Activated CD4-positive, alpha-beta T cell treated with anti-CD3 and anti-CD28 coated beads, Interleukin-2, amount 50 U/mL, for 1 hour (primary cell): ENCODE measurements at places on chromosomes 13 and 19.
A peak's percentile ranks its signal among the peaks of the same experiment; 100 is the strongest.

- no peak for DNase-seq
These were observed 3.3 kb upstream of the EPOR start for GRCh38 chr19:11387162-11388034.

- DNase-seq = no peak
These were observed 2.0 kb downstream of the PALM start for GRCh38 chr19:710767-711166.

DNA sequence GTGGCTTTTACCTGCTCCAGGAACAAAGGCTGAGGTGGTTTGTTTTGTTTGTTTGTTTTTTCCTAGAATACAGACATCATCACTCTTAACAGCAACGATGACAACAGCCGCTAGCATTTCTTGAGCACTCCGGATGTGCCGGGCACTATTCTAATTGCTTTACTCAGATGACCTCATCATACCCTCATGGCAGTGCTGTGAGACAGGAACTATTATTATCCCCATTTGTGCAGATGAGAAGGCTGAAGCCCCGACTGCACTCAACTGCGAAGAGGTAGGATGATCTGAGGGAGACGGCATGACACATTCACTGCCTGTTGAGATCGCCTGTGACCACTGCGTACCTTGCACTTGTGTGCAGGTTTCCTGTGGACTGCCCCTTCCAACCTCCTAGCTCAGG is 66.5 kb downstream of the CCDC70 start:
- no peak for DNase-seq

- DNase-seq = no peak
These were observed 17.7 kb downstream of the RFX2 start for GRCh38 chr19:6092329-6093286.

DNA sequence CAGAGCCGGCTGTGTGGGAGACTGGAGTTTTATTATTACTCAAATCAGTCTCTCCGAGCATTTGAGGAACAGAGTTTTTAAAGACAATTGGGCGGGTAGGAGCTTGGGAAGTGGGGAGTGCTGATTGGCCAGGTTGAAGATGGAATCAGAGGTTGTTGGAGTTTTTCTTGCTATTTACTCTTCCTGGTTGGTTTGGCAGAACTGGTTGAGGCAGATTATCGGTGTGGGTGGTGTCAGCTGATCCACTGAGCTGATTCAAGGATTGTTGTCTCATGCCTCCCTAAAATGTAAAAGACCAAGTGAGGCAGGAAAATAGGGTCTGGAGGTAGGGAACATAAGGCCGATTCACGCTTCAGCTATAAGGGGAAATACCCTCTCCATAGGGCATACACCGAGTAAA is 1.3 kb upstream of the TDRD12 start:
- DNase-seq = no peak

GRCh38 chr13:43329702-43330101 is 306.3 kb downstream of the DNAJC15 start:
- DNase-seq = no peak

DNA sequence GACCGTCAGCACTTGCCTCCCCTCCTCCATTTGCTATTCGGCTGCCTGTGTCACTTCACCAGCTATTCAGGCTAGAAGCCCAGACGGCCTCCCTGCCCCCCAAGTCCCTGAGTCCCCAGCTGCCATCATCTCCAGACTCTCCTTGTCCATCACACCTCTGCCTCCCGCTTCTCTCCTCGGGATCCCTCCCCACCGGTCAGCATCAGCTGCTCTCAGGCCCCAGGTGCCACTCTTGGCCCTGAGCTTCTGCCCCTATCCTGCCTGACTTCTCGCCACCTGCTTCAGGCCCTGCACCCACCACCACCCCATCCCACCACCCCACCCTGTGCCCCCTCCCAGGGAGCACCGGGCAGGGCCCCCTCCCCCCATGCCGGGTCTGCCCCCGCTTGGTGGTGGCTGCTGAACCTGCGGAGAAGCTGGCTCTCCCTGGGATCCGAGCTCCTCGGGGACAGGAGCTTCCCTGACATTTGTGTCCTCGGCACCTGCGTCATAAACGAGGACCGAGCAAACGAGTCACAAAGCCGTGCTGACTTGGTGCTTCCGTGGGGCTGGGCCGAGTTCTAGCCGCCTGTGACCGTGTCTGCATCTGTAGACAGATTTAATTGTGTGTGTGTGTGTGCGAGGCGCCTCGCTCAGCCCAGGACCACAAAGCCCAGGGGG is 70.3 kb upstream of the MCF2L start:
- DNase-seq = no peak

- no peak for DNase-seq
These were observed 759 bp downstream of the RB1 start for GRCh38 chr13:48304143-48304876.

GRCh38 chr19:4081441-4082129 is 14.9 kb upstream of the ZBTB7A start:
- DNase-seq = no peak

- DNase-seq = no peak
These were observed 14.7 kb downstream of the DNASE2 start for GRCh38 chr19:12866416-12867119.

GRCh38 chr19:15453906-15454860 is 4.4 kb upstream of the WIZ start:
- no peak for DNase-seq

GRCh38 chr13:49651570-49652354 is 23.5 kb downstream of the ARL11 start:
- DNase-seq = no peak

- DNase-seq = no peak
These were observed 101.7 kb upstream of the MCF2L start for GRCh38 chr13:112867301-112867711.

DNA sequence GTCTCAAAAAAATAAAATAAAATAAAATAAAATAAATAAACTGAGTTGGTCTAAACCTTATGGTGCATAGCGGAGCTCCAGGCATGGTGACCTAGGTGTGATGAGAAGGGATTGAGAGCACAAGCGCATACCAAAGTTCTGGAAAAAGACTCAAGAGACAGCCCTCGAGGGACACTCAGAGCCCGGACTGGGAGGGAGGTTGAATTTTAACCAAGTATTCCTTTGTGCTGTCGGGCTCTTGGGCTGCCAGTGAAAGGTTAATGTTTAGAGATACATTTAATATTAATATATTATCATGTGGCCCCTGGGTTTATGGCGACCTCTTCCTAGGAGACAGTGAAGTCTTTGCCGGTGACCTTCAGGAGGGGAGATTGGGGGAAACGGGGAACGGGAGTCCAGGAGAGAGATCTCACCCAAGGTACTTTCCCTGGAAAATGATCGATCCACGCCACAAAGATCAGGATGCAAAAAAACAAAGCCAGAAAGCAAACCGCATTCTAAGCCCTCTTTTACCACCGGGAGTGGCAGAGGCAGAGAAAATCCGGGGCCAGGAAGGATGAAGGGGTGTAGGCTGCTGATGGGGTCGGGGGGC is 1.6 kb downstream of the FUT6 start:
- no peak for DNase-seq

DNA sequence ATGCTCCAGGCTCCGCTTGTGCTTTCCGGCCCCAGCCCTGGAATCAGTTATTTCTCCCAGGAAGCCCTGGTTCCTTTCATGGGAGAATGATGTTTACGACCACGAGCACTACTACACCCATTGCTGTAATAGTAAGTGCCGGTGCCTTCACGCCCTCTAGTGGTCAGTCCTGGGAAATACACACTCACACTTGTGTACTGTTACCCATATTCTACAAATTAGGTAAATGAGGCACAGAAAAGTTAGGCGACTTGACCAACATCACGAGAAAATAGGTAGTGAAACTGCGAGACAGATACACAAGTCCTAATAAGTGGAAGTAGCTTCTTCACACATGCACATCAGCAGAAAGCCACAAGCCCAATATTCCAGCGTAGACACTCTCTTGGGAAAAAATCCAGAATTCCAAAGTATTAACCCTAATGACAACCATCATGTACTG is 21.7 kb downstream of the CEACAM21 start:
- DNase-seq = peak; percentile 70

GRCh38 chr13:67048821-67049150 is 181.3 kb downstream of the PCDH9 start:
- DNase-seq = no peak

GRCh38 chr19:18167975-18168645 is 5.5 kb upstream of the IFI30 start:
- peak; percentile 57 for DNase-seq

- DNase-seq = no peak
These were observed 105.6 kb downstream of the SPRY2 start for GRCh38 chr13:80235166-80235966.

DNA sequence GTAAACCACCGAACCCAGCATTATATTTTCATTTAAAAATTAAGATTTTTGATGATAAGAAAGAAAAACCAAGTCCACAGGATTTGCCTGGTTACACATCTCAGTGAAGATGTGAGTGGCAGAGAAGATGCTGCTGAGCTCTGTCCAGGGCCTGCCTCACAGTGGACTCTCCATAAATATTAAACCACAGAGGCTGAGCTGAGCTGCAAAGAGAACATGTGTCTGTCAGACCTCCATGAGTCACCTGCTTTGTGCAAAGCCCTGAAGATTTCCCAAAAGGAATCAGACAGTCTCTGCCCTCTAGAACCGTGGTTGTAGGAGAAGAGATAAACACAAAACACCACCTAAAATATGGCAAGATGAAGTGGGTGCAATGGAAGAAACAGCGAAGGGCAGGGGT is 127.2 kb upstream of the TSC22D1 start:
- no peak for DNase-seq

DNA sequence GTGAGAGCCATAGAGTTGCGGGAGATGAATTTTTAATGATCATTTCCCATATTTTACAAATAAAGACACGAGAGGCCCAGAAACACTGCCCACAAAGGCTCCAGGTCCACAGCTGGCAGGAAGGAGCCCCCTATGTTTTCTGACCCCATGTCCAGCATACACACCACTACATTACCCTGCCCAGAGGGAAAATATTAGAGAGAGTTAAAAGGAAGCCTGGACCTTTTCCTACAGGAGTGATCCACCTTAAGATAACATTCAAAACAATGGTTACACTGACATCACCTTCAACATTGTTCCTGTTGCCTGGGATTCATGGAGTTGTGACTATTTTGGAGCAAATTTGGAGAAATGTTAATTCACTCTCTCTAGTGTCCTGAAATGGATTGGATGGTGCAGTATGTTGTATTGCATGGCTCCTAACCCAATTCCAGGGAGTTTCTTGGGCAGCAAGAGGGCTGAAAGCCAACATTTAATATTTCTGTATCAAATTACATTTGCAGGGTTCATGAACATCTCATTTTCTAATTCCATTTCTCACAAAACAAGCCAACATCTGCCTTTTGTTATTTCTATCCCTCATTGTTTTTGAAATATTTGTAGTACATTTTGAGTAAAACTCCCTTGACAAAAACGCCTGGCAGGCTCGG is 172.5 kb downstream of the DLEU7 start:
- DNase-seq = no peak

GRCh38 chr19:30540761-30541160 is 168.6 kb downstream of the ZNF536 start:
- no peak for DNase-seq

GRCh38 chr19:51121257-51121656 is 3.4 kb upstream of the SIGLEC9 start:
- DNase-seq = no peak

DNA sequence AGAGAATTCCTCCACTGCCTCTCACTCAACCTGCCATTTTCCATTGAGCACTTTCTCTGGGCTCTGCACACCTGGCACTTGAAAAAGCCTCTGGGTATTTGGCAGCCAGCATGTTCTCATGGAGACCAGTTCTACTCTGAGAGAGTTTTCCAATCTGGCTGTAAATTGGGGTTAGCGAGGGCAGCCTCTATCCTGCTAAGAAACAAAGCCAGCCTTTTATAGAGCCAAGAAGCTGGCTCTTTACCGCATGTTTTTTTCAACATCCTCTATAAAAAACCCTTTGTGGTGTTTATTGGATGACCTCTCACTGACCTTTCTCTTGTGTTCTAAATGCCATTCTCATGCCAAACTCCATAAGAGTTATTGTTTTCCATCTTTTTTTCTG is 52.6 kb upstream of the RCBTB2 start:
- DNase-seq = no peak

- no peak for DNase-seq
These were observed 1052.8 kb upstream of the SPRY2 start for GRCh38 chr13:81393721-81394120.

- peak; percentile 22 for DNase-seq
These were observed 8.1 kb upstream of the ADGRE2 start for GRCh38 chr19:14786421-14786851.

DNA sequence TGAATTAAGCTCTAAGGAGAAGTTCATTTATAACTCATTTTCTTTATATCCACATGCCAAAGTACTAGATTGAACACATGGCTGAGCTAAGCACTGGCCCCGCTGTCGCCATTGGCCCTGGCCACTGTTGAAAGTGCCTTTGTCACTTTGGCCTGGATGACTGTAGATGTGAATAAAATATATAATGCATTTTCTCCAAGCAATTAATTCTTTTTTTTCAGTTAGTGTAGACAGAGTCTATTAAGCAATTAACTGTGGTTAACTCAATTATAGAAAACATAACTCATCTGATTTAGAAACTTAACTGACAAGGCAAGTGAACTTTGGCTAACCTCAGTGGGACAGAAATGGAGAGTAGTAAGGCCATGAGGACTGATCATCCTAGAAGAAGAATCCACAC is 965.6 kb downstream of the EFNB2 start:
- no peak for DNase-seq

GRCh38 chr13:29185926-29186325 is 365.8 kb downstream of the MTUS2 start:
- no peak for DNase-seq

DNA sequence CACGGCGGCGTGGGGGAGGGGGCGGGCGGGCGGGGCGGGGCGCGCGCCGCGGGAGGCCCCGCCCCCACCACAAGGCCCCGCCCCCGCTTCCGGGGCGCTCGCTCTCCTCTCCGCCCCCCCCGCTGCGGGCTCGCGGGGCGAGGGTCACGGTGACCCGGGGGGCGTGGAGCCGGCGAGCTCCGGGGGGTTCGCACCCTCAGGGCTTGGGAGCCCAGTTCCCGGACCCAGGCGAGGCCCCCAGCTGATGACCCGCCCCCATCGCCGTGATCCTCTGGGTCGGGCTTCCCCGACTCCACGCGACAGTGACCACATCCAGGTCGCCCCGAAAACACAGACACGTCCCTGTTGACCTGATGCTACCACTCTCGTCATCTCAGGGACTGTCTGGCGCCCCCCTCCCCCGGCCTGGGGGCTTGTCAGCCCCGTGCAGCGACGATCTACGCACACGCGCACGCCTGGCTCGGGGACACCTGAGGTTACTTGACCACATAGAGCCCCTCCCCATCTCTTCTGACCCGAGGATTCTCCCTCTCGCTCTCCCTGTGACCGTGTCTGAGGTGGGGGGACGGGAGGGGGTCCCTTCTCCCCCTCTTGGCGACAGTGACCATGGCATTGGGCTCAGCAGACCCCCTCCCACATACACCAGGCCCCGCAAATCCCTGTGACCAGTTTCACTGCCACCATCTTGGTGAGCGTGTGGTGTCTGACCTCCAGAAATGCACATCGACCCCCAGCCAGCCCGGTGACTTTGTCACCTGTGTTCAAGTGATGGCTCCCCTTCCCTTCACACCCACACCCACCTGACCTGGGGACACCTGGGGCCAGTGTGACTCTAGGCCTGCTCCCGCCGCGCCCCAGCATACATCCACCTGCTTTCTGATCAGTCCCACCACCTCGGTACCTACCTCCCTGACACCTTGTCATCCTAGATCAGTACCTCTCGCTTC is 670 bp downstream of the MAP2K7 start:
- peak; percentile 61 for DNase-seq
